HT1080 (cell line): ENCODE measurements at places on chromosomes 13 and 19. TPM values are rescaled to one million over a fixed set of nuclear protein-coding genes. Genes with fewer than 3 reads are reported as not detected.

The GAPDHS gene
- not detected in 2 replicates for total RNA-seq

The TIMM44 gene
- 70.1 and 89.1 TPM in 2 replicates for total RNA-seq

The ZNF221 gene
- total RNA-seq: 3.1 and 3.7 TPM in 2 replicates

The NLRP9 gene
- not detected in 2 replicates for total RNA-seq

The SYT3 gene
- 0.13 TPM in 1 of 2 replicates, not detected in the other for total RNA-seq

The EDNRB gene
- total RNA-seq: not detected in 2 replicates

The KLK2 gene
- not detected in 2 replicates for total RNA-seq

The ZNF256 gene
- 5.0 and 5.4 TPM in 2 replicates for total RNA-seq

The C19orf85 gene
- 0.10 TPM in 1 of 2 replicates, not detected in the other for total RNA-seq
